Renal cortical epithelial cell (primary cell): ENCODE measurements at places on chromosomes 1 and 21. TPM values are rescaled to one million over a fixed set of nuclear protein-coding genes. Genes with fewer than 3 reads are reported as not detected.

- DNase-seq, result peak; percentile 62
Measured at GRCh38 chr1:151009206-151009587, 948 bp downstream of the PRUNE1 start.

DNA sequence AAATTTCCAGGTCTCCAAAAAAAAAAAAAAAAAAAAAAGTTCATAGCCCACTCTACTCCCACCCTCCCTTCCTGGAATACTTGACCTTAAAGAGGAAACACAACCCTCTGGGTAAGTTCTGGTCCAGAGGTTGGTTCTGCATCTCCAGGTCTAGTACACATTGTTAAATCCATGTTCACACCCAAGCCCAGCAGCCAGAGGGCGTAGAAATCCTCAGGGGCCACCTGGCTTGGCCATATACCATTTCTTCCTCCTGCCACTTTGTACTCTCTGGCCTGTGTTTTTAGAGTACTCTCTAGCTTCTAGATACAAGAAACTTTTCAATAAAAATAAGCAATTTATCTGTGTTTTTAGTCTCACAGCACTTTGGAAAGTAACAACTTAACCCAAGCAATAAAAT is 89.3 kb downstream of the PHTF1 start:
- DNase-seq, result no peak

DNA sequence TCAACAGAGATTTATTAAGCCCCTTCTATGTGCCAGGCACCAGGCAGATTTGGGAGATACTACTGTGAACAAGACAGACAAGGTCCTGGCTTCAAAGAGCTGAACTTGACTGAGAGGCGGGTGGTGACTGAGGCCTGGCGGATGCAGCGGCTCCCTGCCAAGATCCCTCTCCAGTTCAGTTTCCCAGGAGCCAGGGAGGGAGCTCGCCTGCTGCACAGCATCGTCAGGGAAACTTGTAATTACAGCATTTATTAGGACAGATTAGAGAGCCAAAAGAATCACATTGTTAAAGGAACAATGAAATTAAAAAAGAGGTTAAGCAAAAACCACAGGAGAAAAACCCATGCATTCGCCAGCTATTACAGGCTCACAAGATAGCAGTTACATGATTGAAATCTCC is 55.3 kb downstream of the ETS2 start:
- DNase-seq, result no peak

- DNase-seq, result no peak
Measured at GRCh38 chr1:167148421-167148820, 54.5 kb downstream of the STYXL2 start.

GRCh38 chr1:222886878-222887351 is 72.1 kb downstream of the DISP1 start:
- no peak for DNase-seq

DNA sequence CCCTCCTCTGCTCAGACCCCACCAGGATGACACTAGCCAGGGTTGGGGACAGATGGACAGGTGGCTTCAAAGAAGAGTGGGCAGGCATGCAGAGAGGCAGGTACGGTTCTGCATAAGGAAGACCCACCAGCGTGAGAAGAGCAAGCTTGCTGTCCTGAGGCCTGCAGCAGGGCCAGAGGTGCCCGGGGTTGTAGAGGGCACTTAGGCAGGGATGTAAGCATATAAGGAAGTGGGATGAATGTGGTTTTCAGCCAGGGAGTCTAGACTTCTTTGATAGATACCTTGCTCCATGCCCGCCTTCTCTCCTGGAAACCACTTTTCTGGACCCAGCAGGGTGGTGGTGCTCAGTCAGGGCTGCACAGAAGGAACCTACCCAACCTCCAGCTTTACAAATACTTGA is 1.4 kb downstream of the TTC39A start:
- DNase-seq, result no peak

DNA sequence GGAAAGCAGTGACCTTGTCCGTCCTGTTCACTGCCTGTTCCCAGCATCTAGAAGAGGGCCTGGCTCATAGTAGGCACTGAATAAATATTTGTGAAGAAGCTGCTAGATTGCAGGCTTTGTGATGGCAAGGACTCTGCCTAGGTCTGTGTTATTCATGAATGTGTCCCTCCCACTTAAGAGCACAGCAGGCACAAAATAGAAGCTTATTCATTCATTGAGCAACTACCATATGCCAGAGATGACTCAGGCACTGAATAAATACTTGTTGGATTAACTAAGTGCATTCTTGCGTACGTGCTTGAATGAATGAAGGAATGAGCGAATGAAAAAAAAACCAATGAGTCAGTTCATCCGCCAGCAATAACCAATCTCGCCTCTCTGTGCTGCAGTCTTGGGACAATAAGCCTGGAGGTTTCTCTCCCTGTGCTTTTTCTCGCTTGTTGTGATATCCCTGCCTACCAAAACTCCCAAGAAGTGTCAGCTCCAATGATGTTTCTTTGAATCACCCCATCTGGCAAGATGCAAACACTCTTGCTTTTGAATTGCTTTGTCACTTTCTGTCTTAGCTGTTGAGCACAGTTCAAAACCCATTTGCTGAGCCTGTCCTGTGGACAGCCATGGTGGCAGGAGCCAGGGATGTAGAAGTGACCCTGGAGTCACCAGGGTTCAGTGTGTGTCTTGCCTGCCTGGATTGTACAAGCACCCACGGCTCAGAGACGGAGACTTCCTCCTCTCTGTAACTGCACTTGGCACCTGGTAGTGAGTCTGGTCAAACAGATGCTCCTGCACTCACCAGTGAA is 143.9 kb downstream of the KAZN start:
- DNase-seq, result peak; percentile 99

- no peak for DNase-seq
Measured at GRCh38 chr1:76677416-76678405, 189.6 kb upstream of the ST6GALNAC5 start.

GRCh38 chr1:199205740-199206441 is 567.1 kb downstream of the PTPRC start:
- DNase-seq, result peak; percentile 81

- DNase-seq, result no peak
Measured at GRCh38 chr1:55716610-55717009, 501.4 kb upstream of the USP24 start.

DNA sequence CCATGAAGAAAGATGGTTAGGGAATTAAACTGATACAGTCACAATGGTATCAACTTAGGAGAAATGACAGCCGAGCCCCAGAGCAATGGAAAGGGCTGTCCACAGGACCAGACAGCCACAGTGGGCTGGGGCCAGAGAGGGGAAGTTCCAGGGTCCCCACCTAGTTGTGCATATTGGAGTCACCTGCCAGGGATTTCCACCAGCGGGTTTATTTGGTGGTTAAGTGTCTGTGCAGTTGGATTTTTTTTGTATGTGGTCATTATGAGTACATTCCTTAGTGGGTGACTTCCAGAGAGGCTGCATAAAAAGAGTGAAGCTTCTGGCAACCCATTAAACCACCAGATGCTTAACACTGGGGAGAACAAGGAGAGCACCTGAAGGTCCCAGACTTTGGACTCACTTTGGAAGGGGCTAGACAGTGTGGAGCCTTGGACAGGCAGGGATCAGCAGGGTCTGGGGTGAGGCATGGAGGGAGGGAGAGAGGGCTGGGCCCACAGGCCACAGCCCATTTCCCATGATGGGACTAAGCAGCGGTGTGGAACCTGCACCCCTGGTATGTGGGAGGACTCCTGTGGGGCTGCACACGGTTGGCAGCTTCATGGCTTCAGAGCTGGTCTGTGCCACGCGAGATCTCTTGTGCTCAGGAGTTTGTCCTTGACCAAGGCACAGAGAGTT is 7.8 kb upstream of the PTTG1IP start:
- peak; percentile 89 for DNase-seq

DNA sequence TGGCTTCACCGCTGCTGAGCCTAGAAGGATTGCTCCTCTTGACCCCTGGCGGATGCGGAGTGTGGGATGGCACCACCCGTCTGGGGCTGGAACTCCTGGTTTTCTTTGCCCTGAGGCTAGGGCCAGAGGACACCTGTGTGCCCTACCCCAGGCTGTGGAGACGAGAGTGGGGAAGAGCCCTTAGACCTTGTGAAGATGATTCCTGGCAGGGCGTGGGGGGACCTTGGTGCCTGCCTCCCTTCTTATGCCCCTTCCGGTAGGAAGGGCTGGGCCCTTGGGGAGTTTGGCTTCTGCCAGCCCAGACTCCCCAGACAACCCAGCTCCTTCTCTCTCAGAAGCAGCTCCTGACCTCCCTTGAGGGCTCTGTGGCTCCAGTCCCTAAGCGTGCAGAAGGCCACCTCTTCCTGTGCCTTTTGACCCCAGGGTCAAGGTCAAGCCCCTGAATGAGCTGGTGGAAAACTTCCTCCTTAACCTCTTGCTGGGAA is 891 bp downstream of the RPS6KA1 start:
- DNase-seq, result no peak

- no peak for DNase-seq
Measured at GRCh38 chr1:206075786-206076755, 23.1 kb downstream of the RHEX start.

GRCh38 chr21:37166733-37167132 is 93.7 kb downstream of the TTC3 start:
- DNase-seq, result peak; percentile 42

DNA sequence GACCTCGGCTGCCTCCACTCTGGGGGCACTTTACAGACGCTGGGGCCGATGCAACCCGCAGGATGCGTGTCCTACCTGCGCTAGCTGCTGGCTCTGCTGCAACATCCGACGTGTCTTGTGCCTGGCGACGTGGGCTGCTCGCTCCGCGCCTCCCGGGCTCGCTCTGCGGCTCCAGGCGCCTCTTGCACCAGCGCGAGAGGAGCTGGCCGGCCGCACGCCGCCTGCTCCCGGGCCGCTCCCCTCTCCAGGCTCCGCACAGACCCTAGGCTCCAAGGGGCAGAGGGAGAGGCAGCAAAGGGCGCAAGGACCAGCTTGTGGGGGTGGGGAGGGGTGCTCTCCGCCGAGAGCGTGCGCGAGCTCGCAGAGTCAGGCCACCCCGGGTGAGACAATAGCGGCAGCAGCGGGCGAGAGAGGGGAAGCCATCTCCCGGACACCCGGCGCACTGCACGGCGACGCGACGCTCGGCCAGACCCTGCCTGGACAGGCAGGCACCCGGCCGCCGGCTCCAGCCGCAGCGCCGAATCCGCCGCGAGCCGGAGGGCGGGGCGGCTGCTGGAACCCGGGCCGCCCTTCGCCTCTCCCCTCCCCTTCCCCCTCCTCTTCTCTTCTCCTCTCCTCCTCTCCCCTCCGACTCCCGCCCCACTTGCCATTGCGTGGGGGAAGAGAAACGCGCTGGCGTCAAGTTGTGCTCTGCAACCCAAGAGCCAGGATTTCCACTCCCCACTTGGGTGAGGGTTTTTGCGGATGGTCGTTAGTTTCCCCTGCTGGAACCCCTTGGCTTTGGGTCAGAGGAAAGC is at the start of gene PIK3C2B:
PIK3C2B (minus strand) TSS at position 525 of the 797 bp plus-strand sequence. CDS start 25,003 bp downstream, outside the sequence.
- DNase-seq, result peak; percentile 37

GRCh38 chr1:160046494-160047110 is 14.8 kb upstream of the PIGM start:
- peak; percentile 11 for DNase-seq

DNA sequence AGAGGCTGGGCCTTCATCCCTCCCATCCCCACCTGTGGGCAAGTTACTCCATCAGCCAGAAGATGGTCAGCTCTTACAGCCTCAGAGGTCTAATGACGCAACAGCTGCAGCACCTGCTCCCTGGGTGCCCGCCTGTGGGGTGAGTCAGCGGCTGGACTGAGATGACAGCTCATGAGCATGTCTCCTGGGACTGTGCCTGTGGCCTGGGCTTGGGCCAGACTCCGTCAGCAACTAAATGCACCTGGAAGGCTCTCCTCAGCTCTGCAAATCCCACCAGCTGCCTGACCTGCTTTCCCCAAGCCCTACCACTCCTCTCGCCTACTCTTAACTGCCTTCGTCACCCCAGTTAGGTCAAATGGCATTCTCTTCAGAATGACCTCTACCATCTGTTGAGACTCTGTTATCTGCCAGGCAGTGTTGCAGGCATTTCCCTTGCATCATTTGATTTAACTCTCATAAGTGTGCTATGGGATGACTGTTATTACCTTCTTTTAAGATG is 47.7 kb downstream of the ETS2 start:
- peak; percentile 92 for DNase-seq

- DNase-seq, result no peak
Measured at GRCh38 chr21:17598437-17598836, 14.3 kb downstream of the BTG3 start.

GRCh38 chr1:167601442-167602383 is 28.3 kb upstream of the RCSD1 start:
- DNase-seq, result peak; percentile 4

GRCh38 chr1:166673722-166674121 is 165.6 kb upstream of the POGK start:
- no peak for DNase-seq

The CRP gene
- not detected in 2 replicates for total RNA-seq

The OR10Z1 gene
- total RNA-seq, result not detected in 2 replicates

The ZDHHC18 gene
- total RNA-seq, result 8.9 and 10.3 TPM in 2 replicates

The NLRP3 gene
- 0.70 and 9.9 TPM in 2 replicates for total RNA-seq

The SPATA45 gene
- 0.30 TPM in 1 of 2 replicates, not detected in the other for total RNA-seq

The SMYD2 gene
- total RNA-seq, result 64.8 and 135 TPM in 2 replicates

The GPR61 gene
- total RNA-seq, result 0.15 TPM in 1 of 2 replicates, not detected in the other

The RPTN gene
- 0.10 TPM in 1 of 2 replicates, not detected in the other for total RNA-seq

The SFN gene
- 21.6 and 97.9 TPM in 2 replicates for total RNA-seq

The ATAD3A gene
- total RNA-seq, result 27.0 and 42.0 TPM in 2 replicates
